Esophagus squamous epithelium (tissue), 5 donors: ENCODE measurements at places on chromosomes 7 and 10.

GRCh38 chr10:112362833-112363232 lies 11.1 kb upstream of the ACSL5 start:
- DNase-seq, result no peak

- DNase-seq, result no peak
Observed at GRCh38 chr10:79431891-79432831, 13.3 kb downstream of the ZCCHC24 start.

- DNase-seq, result no peak
Observed at GRCh38 chr10:89283025-89283935, 18.6 kb upstream of the IFIT2 start.

DNA sequence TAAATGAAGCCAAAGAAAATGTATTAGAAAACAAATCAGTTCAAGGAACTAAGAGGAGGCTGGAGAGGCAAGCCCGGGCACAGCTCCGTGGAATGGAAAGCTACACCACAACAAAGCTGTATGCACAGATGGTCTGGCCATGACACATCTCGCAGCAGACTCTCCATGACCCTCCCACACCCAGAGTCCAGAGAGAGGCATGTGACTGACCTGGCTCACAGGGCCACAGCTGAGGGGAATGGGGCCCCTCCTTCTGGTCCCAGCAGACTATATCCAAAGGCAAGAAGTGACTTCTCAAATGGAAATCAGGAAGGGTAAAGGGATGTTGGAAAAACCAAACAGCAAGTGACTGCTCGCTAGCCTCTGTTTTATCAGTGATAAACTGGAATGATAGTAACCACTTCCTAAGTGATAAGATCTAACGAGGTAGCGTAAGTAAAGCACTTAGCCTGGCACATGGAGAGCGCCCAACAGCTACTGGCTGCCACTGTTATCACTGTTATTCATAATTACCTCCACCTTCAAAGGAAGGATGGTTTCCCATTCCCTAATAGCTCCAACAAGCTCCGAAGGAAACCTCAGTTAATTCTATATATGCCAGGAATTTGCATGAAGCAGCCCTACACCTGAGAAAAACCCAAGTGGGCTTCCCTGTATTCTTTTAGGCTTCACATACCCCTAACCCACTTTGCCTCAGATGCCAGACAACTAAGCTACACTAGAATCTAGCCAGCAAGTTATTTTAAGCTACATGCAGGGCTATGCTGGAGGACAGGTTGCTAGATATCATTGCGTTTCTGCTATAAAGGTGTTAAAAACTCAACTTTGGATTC lies 8.4 kb downstream of the OSBPL3 start:
- no peak for DNase-seq

- DNase-seq, result no peak
Observed at GRCh38 chr10:22230158-22230833, 12.5 kb upstream of the EBLN1 start.

GRCh38 chr7:55163733-55164132 lies 144.9 kb downstream of the EGFR start:
- no peak for DNase-seq

DNA sequence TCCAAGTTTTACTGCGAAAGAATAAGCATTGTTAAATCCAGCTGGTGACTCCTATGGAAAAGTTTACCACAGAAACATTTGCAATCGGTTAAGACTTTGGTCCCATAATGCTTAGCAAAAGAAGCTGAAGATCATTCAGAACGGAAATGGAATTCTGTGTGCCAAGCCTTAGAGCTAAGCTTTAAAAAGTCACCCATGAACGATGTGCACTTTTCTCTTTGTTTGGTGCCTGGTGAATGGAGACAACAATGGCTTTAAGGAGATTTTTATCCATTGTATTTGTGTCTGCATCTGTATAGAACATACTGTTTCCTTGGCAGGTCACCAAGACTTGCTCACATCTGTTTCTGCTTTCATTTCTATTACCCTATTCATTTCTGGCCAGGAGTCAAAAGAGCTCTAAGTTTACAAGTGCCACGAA lies 26.3 kb upstream of the COL1A2 start:
- no peak for DNase-seq

DNA sequence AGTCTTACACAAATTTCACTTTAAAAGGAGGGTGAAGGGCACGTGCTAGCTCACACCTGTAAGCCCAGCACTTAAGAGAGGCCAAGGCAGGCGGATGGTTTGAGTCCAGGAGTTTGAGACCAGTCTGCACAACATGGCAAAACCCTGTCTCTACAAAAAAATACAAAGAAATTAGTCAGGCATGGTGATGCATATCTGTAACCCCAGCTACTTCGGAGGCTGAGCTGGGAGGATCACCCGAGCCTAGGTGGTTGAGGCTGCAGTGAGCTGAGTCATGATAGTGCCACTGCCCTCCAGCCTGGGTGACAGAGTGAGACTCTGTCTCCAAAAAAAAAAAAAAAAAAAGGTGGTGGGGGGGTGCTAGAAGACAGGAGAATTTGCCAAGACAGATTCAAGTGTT lies 237.3 kb upstream of the KLF14 start:
- no peak for DNase-seq

GRCh38 chr7:124752310-124752709 lies 13.3 kb downstream of the GPR37 start:
- DNase-seq, result no peak

GRCh38 chr10:94088926-94089381 lies 95.2 kb downstream of the PLCE1 start:
- no peak for DNase-seq

DNA sequence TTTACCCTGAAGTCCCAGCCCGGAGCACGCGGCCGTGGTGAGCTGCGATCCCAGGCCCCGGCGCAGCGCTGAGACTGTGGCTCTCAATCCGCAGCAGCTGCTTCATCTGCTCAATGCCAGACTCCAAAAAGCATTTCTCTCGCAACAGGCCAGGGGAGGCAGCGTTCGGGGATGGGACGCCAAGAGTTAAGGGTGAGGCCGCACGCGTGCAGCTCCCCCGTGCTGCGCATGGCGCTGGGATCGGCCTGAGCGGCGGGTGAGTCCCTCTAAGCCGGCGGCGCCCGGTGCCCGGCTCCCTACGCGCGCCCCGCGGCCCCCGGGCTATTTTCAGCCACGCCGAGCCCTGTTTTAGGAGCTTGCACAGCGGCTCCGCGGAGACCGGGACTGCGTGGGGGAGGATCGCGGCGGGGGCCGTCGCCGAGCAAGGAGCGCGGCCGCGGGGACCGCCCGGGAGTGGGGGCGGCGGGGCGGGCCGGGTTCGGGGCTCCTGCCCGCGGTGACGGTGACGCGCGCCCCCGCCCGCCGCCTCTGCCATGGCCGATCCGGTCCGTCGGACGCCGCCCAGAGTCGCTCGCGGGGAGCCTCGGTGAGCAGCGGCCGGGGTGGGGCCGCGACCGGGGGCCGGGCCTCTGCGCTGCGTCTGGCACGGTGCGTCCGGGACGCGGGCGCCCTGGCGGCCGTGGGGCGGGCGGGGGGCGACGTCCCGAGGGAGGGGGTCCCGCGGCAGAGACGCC lies 29.4 kb upstream of the JAKMIP3 start:
- DNase-seq, result no peak

DNA sequence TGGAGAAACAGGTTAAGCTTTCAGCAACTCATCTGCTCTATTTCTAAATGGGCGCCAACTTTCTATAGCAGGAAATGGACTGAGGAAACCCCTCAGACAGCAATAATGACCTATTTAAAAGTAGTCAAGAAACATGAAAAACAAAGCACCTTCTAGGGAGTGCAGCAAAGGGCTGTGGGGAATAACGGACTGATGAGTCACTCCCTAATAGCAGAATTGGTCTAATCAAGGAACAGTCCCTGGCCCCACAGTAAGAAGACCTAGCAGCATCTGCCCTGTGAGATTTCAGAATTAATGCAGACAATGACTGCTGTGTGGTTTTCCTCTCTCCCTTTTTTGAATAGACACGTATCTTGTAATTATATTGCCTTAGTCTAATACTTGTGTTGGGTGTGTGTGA lies 602.9 kb downstream of the IPMK start:
- DNase-seq, result no peak

GRCh38 chr7:92498557-92498956 lies 20.8 kb upstream of the ERVW-1 start:
- no peak for DNase-seq

DNA sequence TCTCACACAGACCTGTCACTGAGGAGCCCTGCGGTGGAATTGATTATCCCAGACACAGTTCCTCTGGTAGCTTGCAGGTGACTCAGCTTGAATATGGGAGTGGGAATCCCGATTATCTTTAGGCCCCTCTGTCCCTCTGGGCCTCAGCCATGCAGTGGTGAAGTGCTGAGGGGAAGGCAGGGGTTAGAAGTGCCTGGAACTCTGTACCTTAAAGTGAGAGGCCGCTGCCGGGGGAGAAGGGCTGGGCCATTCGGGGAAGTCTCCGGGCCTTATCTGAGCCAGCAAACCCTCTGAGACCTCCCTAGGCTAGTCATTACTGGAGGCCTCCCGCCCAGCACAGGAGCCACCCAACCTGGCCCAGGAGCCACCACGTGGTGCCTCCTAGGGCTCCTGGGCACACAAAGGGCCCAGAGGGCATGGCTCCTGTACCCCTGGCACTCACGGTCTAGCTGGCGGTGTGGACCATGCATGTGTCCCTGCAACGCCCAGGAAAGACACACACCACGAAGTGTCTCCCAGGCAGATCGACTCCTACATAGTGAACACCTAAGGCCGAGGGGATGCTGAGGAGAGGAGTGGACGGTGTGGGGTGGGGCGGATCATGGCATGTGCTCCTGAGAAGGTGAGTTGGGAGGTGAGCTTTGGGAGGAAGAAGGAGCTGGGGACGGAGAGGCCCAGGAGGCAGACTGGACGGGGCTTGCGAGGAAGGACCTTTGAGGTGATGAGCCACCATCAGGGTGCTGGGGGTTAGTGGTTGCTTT lies 56.2 kb downstream of the HK1 start:
- no peak for DNase-seq

- DNase-seq, result no peak
Observed at GRCh38 chr10:127976286-127976685, 69.4 kb downstream of the PTPRE start.

GRCh38 chr7:92043637-92044036 lies 90.6 kb downstream of the CYP51A1 start:
- no peak for DNase-seq

- no peak for DNase-seq
Observed at GRCh38 chr10:96053985-96054384, 10.6 kb downstream of the CCNJ start.

DNA sequence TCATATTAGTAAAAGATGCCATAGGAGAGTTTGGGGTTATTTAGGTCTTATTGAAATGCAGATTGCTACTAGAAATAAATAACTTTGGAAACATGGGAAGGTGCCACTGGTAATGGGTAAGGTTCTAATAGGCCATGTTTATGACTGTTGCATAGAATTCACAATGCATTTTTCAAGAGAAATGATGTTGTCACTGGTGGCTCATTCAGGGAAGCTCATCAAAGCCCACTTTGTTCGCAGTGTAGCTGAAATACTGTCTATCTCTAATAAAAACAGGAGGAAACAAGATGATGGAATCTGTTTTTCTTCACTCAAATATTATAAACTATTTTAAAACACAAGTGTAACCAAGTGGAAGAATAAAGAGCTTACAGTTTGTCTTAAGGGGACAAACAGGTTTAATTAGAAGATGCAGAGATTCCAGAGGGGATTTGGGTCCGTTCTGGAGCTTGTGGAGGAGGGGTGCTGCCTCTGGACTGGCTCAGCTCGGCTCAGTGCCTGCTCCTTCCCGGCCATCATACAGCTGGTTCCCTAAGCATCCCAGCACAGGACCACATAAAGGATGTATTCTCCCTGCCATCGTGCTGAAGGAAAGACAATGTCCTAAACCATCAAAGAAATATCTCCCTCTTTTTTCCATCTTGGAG lies 20.4 kb downstream of the OPALIN start:
- DNase-seq, result no peak

GRCh38 chr10:125991392-125991791 lies 95.0 kb downstream of the FANK1 start:
- DNase-seq, result no peak

GRCh38 chr7:43508461-43508860 lies 74.4 kb upstream of the STK17A start:
- no peak for DNase-seq

- no peak for DNase-seq
Observed at GRCh38 chr10:46014206-46014605, 16.2 kb downstream of the NCOA4 start.

DNA sequence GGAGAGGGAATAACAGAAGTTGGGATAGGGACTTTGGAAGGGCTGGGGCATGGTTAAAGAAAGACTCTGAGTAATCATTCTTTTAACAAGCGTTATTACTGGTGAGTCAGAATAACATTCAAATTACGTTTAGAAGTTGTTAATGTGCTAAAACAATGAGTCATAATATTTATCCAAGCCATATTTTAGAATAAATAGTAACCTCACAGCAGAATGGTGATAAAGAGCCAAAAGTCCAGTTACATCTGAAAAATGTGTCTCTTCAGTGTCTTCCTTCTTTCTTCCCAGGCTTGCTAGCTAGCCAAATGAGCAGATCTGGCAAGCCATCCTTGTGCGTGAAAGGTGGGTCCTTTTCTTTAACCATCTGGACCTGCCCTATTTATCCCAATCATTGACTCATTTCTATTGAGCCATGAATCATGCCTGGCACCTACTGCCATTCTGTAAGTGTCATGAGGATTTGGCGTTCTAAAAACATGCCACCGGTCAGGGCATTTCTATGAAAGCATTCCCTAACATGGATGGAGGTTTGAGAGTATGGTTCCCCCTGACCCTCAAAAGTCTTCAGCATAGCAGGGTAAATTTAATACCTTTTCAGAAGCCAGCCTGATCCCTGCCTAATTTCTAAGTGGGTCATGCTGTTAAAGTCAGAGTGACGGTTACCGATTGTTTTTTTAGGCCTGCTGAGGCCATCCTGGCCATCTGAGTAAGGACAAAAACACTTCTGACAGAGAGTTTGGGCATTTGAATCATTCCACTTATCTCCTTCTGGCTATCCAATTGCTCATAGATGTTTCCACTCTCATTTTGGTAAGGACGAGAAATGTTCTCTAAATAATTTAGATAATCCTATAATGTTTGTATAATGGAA lies 26.9 kb downstream of the MYPN start:
- no peak for DNase-seq

GRCh38 chr7:105756367-105756766 lies 120.0 kb downstream of the ATXN7L1 start:
- no peak for DNase-seq

GRCh38 chr7:92799446-92800211 lies 36.7 kb downstream of the CDK6 start:
- no peak for DNase-seq
